ENCODE measurements at places on chromosomes 16 and 17.

- no peak for DNase-seq
Observed at GRCh38 chr16:50563989-50564388, 15.8 kb downstream of the NKD1 start.

DNA sequence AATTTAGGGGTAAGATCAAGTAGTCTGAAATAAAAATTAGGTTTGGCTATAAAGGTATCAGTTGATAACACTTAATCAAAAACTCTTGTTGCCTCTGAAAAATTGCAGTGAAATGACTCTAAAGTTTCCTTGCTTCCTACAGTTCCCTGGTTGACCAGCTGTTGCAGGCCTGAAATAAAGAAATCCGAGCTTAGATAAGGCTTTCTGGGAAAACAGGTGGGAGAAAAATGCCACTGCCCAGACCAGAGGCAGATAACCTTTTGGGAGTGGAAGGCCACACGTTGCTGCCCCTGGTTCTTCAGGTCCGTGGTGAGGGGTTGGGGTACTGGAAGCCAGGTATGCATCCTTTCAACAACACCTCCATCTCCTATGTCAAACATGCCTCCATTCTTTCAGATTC, 111.3 kb downstream of the HS3ST3A1 start:
- DNase-seq: no peak

DNA sequence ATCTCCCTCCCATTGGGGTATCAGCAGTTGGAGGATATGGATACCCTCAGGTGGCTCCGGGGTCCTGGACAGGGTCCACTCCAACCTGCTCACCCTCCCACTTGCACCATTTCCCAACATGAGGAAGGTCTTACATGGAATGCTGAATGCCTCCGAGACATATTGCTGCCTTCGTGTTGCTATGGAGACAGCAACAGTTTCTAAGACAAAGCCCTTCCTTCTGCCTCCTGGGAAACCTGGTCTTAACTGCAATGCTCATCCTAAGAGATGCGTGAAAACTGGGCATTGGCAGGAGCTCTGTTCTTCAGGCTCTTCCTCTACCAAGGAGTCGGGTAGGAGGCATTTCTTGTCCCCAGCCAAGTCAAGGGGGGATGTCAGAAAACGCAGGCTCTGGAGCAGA, 45.2 kb downstream of the ST3GAL2 start:
- no peak for DNase-seq

- no peak for DNase-seq
Observed at GRCh38 chr17:3895354-3895753, 2.5 kb upstream of the CAMKK1 start.

GRCh38 chr16:87266846-87267245, 50.3 kb downstream of the C16orf95 start:
- DNase-seq: no peak

GRCh38 chr17:59487161-59487873, 78.1 kb upstream of the DHX40 start:
- DNase-seq: no peak

Measured in hypothalamus (tissue), 51 donors.